ENCODE measurements at places on chromosomes 4 and X.

DNA sequence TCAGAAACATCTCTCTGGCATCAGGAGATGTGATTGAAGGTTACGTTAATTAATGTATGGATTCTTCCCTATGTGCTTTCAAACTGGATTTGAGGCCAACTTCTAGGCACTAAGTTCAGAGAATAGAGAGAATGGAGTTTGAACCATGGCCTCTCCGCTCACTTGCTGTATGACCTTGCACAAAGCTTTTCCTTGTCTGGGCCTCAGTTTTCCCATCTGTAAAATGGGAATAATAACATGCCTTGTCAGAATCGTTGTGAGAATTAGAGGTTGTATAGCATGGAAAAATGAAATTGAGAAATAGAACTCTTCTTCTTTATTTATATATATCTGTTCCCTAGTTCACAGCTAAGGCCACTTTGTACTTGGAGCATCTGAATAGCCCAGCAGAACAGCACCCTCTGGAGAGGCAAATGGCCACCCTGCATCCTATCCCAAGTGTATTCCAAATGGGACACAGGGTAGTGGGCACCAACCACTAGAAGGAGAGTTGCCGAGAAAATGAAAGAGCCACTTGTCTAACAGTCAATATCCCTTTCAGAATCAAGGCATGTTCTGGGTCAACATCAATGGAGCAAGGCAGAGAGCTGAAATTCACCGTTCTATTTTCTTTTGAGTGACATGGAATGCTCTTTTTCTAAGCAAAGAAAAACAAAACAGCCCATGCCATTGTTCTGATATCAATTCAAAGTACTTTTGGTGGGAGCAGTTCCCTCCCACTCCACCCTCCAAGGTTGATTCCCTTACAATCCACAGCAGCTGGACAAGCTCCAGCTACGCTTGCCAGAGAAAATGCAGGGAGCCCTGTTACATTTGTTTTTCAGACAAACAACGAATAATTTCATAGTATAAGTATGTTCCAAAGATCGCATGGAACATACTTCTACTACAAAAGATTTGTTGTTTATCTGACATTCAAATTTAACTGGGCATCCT is 23.3 kb upstream of the MTM1 start:
- no peak for DNase-seq

- DNase-seq: no peak
Observed at GRCh38 chrX:138889149-138889548, 177.6 kb upstream of the FGF13 start.

DNA sequence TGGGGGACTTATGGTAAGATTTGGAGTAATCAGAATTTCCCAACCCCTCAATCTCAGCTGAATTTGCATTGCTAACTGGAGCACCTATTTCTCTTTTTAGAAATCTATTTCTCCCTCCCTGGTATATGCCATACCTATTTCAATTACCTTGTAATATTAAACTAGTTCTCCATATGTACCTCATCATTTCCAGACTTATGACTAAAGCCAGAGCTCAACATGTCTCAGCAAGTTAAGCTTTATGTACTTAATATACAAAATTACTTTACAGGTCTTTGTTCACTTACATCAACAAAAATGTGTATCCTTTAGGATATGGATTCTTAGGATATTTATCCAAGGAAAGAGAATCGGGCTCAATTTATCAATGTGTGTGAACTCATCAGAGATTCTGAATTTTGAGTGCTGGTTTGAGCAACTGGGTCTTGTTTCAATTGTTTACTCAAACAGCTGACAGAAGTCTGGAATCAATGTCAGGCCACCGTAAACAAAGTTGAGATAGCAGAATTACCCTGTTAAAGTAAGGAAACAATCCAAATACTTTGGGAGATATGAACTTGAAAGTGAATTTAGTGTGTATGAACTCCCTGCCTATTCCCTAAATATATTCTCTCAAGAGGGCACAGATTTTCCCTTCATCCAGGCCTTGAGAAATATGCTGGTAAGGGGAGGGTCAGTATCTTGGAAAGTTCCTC is 199.6 kb downstream of the VEGFC start:
- DNase-seq: no peak

DNA sequence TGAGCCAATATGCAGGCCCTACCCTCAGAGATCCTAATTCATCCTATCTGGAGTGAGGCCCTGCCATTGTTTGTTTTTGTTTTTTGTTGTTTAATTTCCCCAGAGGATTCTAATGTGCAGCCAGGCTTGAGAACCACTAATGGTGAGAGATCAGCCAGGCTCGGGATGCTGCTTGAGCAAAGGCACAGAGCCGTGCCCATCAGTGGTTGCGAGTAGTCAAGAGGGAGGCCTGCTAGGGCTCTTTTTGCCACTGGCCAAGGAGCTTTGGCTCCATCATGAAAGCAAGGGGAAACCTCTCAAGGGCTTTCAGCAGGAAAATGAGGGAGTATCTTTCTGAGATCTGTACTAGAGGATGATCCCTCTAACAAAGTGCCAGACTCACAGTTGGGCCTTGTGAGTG is 2.7 kb downstream of the TCEANC start:
- DNase-seq: no peak

- peak; percentile 64 for DNase-seq
Observed at GRCh38 chr4:65670331-65671031, at the start of gene EPHA5. TSS of gene EPHA5 (minus strand) at chr4:65670489. CDS start at chr4:65669742, 747 bp downstream.

- DNase-seq: no peak
Observed at GRCh38 chr4:8765631-8766590, 105.7 kb downstream of the HMX1 start.

DNA sequence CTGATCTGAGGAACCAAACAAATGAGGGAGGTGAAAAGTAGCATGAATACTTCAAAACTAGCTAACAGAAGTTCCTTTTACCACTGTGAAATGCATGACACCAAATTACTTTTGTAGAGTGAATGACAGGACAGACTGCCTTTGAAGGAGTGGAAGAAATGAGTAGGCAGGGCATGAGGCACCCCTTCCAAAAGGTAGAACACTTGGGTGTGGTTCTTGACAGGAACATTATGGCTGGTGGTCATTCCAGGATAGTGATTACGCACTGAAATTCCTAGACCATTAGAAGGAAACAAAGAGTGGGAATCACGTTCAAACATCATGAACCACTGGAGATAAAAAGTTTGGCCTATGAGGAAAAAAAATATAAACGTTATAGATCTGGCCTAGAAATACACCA is 4.9 kb downstream of the HUWE1 start:
- no peak for DNase-seq

DNA sequence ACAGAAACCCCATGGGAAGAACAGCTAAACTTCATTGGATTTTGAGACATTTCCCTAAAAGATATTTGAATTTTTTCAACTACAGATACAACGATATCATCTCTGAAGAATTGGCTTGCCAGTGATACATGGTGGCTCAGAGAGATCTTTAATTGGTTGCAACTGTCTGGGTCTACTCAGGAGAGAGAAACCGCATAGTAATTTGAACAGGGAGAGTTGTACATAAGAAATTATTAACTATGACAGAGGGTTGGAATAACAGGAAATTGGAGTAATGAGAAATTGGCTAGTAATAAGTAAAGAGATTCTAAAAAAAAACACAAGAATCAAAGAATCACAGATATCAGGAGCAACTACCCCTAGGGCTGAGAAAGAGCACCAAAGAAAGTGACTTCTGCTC is 118.4 kb downstream of the KLHL13 start:
- DNase-seq: no peak

- no peak for DNase-seq
Observed at GRCh38 chr4:89468602-89469001, 161.0 kb upstream of the GPRIN3 start.

- DNase-seq: no peak
Observed at GRCh38 chr4:127498366-127498765, 134.4 kb upstream of the INTU start.

DNA sequence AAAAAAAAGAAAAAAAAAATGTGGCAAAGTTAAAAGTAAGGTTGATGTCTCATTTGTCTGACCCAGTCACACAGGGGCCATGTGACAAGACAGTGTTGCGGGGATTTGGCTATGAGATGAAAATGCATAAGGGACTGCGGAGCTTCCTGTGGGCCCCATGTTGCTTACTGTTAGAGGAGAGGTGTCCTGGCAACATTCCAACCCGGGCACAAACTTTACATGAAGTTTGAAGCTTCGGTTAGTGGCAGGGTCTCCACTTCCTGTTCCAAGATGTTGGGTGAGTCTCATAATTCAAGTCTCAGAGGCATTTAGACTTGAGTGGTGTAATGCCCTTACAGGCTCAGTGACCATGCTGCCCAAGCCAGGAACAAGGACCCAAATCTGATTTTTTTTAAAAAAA is 111.3 kb downstream of the MAML3 start:
- no peak for DNase-seq

- no peak for DNase-seq
Observed at GRCh38 chr4:136319789-136320464, 1212.4 kb downstream of the PCDH18 start.

GRCh38 chr4:171340258-171340657 is 472.9 kb upstream of the GALNTL6 start:
- DNase-seq: no peak

- DNase-seq: no peak
Observed at GRCh38 chr4:181877329-181877848, 365.8 kb upstream of the TENM3 start.

DNA sequence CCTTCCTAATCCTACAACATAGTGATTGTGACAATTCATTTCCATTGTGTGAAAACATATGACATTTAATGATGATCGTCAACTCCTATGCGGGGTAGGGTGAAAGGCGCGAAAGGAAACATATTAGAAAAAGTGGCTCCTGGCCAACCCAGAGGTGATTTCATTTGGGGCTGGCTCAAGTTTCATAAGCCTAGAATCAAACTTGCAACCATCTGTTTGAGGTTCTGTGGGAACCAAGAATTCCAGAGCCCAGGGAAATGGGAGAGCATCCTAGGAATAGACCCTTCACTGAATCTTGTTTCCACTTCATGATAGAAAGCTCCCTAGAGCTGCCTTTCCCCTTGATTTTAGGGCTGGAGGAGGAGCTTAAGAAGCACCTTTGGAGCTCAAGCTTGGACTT is 101.3 kb upstream of the EGFL6 start:
- no peak for DNase-seq

DNA sequence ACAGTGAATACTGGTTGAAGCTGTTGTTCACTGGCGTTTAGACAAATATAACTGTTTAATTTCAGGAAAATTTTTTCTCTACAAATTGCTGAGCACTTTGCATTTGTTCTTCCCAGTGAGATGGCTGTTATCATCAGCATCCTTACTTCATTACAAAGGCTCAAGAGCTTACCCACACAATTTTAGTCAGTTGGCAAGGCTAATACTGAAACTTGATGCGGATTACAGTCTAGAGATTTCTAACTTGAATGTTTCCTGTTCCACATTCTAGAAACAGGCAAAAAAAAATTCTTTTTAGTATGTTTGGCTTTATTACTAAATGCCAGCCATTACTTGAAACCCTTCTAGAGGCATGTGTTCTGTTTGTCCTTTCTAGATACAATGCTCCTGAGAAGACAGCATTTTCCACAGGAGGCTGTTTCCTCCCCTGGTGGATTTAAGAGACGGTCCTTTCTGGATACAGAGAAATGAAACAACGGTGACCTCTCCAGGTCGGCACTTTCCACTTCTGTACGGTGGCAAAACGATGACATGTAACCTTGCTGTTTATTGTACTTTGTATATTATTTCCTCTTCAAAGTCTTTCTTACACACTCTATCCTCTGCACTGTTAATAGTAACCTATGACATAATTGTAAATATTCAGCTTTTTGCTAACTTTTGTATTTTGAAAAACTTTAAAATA is 80.9 kb downstream of the RFC1 start:
- DNase-seq: no peak

DNA sequence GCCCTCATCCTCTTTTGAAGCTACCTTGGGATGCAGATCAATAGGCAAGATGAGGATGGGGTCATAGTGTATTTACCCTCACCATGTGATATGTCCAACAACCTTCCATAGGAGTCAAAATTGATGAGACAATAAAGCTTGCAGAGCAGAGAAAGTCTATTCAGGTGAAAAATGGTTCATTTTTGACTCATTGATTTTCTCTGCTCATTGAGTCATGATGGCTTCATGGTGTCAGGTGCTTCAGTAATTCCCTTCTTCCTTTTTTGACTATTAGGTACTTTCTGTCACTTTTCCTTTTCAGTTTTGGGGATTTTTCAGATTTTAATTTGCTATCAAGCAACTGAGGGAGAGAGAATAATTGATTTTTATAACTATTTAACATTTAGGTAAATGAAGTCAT is 55.9 kb upstream of the IL2 start:
- DNase-seq: no peak

- DNase-seq: no peak
Observed at GRCh38 chrX:10509397-10509796, 111.0 kb downstream of the MID1 start.

DNA sequence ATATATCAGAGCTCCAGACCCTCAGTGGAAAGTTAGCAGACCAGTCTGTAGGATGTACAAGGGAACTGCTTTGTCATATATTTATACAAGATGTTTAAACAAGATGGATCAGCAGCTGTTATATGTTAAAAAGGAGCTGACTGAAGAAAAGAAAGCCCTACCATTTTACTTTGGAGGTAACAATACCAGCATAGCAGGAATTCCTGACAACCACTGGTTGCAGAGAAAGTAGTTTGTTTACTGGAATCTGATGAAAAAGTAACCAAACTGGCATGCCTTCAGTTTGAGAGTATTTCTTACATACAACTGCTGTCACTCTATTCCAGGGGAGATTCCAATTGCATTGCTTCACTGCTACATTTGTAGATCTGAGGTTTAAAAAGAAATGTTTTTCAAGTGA is 49.5 kb upstream of the GABRQ start:
- no peak for DNase-seq

DNA sequence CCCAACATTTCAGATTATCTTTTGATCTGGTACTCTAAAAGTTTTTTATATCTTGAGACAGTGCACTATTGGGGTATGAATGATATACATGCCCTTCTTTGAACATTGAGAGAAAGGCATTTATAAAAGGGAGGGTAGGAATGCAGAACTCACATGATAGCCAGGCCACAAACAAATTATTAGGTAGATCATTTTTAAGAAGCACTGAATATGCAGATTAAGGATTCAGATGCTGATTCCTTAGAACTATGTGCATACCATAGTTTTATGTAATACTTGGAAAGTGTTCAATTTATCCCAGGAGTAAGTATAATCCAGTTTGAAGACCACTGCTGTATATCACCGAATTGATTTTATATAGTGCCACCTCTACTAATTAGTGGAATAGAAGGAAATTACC is 18.6 kb downstream of the CEP135 start:
- no peak for DNase-seq

GRCh38 chrX:152798945-152799344 is 29.5 kb upstream of the MAGEA6 start:
- DNase-seq: no peak

DNA sequence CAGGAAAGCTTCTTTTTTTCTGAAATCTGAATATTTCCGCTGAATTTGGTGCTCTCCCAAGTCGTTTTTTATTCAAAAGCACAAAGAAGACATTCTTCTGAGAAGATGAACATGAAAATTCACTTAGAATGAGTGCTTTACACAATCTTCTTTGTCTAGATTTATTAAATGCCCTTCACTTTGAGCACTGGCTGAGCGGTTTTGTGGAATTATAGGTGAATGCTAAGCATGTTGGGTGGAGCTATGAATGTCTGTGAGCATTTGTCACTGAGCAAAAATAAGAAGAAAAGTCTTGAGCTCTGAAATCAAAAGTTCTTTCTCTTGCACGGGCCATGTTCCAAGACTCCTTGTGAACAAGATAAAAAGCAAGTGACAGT is 13.1 kb downstream of the GASK1B start:
- no peak for DNase-seq

GRCh38 chrX:155857561-155857960 is 23.6 kb upstream of the VAMP7 start:
- peak; percentile 39 for DNase-seq

GRCh38 chr4:109675843-109676242 is 27.4 kb downstream of the CASP6 start:
- DNase-seq: no peak
